ENCODE measurements at places on chromosomes 4 and X. TPM values are rescaled to one million over a fixed set of nuclear protein-coding genes. Genes with fewer than 3 reads are reported as not detected.

The MAD2L1 gene
- total RNA-seq, result 4.7 TPM

The DCHS2 gene
- under 0.01 TPM for total RNA-seq

The IGSF1 gene
- total RNA-seq, result not detected

The STATH gene
- total RNA-seq, result not detected

The CLDN22 gene
- total RNA-seq, result not detected

The AR gene
- not detected for total RNA-seq

The PIR gene
- 2.0 TPM for total RNA-seq

The HS6ST2 gene
- not detected for total RNA-seq

The NLRP2B gene
- total RNA-seq, result not detected

The GC gene
- not detected for total RNA-seq

The DSPP gene
- not detected for total RNA-seq

The ANTXR2 gene
- 26.3 TPM for total RNA-seq

The CFAP99 gene
- total RNA-seq, result not detected

The TIMM17B gene
- total RNA-seq, result 60.9 TPM

The TLR8 gene
- under 0.01 TPM for total RNA-seq

The PLS3 gene
- 225 TPM for total RNA-seq

The XAGE1A gene
- total RNA-seq, result not detected

The LPAR4 gene
- total RNA-seq, result not detected

The TKTL1 gene
- not detected for total RNA-seq

The TLR10 gene
- total RNA-seq, result not detected

The FSTL5 gene
- total RNA-seq, result 0.43 TPM

The TMPRSS11B gene
- total RNA-seq, result 1.4 TPM

The PAGE2B gene
- total RNA-seq, result not detected

The WDR1 gene
- 325 TPM for total RNA-seq

The SMR3B gene
- total RNA-seq, result not detected

The MTNR1A gene
- total RNA-seq, result not detected

The STAP1 gene
- not detected for total RNA-seq

The CCDC160 gene
- total RNA-seq, result 0.79 TPM

The SSX3 gene
- not detected for total RNA-seq

The NALF2 gene
- total RNA-seq, result 0.11 TPM

The VCX2 gene
- not detected for total RNA-seq

The CXCL11 gene
- not detected for total RNA-seq

The APBB2 gene
- 56.3 TPM for total RNA-seq

The SLC2A9 gene
- 0.22 TPM for total RNA-seq

The MAGEA8 gene
- total RNA-seq, result not detected

The TMA16 gene
- total RNA-seq, result 16.5 TPM

The METTL14 gene
- total RNA-seq, result 13.0 TPM

The ACOX3 gene
- total RNA-seq, result 37.8 TPM

The ZMAT1 gene
- total RNA-seq, result 0.11 TPM

The TLL1 gene
- total RNA-seq, result not detected

The IBSP gene
- not detected for total RNA-seq

The TAF7L gene
- under 0.01 TPM for total RNA-seq

The AMOT gene
- 221 TPM for total RNA-seq

The TRIML2 gene
- total RNA-seq, result 41.3 TPM

The TASL gene
- total RNA-seq, result not detected

The ZIC3 gene
- not detected for total RNA-seq

The EPGN gene
- total RNA-seq, result 281 TPM

The TSR2 gene
- total RNA-seq, result 14.9 TPM

The CXCL3 gene
- total RNA-seq, result not detected

The DBET gene
- not detected for total RNA-seq

The DCAF4L1 gene
- total RNA-seq, result 0.11 TPM

The PDGFRA gene
- total RNA-seq, result 0.76 TPM

The NOX1 gene
- total RNA-seq, result not detected

The TAPT1 gene
- total RNA-seq, result 10.6 TPM

The PDCL2 gene
- not detected for total RNA-seq

The LANCL3 gene
- 0.98 TPM for total RNA-seq

The SGMS2 gene
- 142 TPM for total RNA-seq

The SLC25A53 gene
- 5.3 TPM for total RNA-seq

Measured in placental epithelial cell (primary cell).